Activated T-helper 9 cell treated with anti-CD3 and anti-CD28 coated beads, Interleukin-2, amount 50 U/mL, for 16 hours (primary cell): ENCODE measurements at places on chromosomes 6 and 20.
A peak's percentile ranks its signal among the peaks of the same experiment; 100 is the strongest.

DNA sequence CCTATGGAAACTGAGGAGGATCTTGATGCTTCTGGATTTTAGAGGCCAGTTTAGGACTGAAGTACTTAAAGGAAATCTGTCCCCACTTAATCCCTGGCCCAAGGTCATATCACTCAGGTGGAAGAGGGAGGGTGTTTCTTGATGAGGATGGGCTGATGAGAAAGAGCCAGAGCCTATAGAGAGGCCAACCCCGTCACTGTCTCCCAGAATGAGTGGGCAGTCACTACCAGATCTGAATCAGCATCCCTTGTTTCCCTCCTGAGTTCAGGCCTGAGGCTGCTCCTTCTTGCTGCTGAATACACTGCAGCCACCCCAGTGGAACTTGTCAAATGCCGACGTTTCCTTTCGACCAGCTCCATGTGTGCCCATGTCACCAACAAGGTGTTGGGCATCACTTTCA lies 14.8 kb downstream of the ARMC12 start:
- DNase-seq, result no peak

GRCh38 chr20:32538526-32538939 lies 46.6 kb downstream of the NOL4L start:
- no peak for DNase-seq

DNA sequence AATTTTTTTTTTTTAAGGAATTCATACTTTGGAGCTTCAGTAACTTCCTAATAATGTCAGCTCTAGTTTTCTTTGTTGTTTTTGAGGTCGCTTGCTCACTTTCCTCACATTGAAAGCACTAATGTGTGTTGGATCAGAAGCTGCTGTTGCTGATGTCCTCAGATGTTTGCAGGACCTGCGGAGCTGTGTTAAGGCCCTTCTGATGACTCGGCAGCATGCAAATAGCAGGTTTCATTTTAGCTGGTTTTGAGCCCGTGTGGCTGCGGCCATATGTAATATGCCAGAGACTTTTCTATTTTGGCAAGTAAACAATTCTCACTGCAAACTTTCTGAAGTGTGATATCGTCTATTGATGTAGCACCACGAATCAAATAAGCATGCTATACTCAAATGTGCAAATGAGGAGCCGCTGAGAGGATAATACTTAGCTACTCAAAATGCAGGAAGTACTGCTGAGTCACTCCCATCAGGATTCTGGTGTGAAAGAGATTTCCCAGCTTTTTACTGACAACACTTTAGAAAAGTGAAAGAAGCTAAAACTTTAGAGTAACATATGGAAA lies 187.8 kb downstream of the SASH1 start:
- no peak for DNase-seq

DNA sequence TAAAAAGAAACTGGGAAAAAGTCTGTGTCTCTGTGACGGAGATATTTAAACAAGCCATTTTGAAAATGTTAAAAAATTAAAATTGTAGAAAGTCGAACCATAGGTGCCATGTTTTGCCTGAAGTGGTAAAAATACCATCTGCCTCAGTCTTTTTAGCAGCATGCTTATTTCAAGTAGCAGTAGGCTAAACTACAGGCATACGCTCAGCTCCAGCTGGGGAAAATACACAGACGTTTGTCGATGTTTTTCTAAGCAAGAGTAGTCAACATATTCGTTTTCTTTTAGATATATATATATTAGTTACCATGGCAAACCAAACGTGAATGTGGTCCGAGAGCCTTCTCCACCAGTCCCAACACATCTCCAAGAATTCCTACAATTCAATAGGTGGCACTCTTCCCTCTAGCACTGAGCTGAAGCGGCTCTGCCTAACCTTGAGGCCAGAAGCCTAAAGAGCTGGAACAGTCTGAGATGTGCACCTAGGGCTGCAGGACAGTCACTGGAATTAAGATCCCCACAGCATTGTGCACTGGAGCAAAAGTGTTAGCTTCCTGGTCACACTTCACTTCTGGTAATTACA lies 70.2 kb upstream of the BEND3 start:
- no peak for DNase-seq

DNA sequence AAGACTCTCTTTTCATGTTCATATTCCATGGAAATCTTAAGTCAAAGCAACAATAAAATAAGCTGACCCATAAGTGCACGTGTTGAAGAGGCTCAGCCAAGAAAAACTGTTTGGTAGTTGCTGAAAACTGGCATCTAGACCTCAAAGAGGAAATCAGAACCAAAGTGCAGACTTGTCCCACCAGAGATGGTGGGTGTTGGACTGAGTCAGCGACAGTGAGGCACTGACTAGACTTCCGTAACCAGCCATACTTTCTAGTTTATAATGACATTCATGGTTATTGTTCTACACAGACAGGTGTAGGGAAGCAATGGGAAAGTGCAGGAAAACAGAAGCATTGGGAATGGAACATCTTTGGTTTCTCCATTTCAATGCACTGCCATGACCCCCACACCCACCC lies 175.7 kb upstream of the AGPAT4 start:
- no peak for DNase-seq

GRCh38 chr6:100487638-100488037 lies 22.9 kb upstream of the SIM1 start:
- no peak for DNase-seq

- DNase-seq, result no peak
These were observed 20.8 kb downstream of the TBX18 start for GRCh38 chr6:84743616-84744015.

GRCh38 chr6:159002432-159003155 lies 2.6 kb upstream of the RSPH3 start:
- DNase-seq, result no peak

DNA sequence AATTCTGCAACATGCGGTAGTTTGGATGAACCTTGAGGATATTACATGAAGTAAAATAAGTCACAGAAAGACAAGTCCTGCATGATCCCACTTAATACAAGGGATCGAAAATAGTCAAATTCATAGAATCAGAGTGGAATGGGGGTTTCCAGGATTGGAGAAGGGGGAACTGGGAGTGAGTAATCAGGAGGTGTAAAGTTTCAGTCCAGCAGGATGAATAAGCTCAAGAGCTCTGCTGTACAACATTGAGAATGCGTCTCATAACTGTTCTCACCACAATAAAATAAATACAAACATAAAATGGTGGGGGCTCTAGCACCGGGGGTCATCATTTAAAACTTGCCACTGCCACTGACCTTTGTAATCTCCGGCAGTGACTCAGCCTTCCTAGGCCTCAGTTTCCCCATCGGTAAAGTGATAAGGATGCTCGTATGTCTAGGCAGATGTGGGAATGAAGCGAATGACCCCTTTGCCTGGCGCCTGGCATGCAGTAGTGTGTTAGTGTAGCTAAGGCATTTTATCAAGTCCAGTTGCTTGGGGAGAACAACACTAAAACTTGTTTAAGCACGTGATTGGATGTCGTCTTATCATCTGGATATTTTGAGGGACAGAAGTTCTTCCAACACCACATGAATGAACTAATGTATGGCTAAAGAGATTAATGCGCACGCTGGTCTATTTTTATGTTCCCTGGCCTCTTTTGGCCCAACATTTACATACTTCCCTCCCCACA lies 421.1 kb downstream of the QKI start:
- no peak for DNase-seq

- no peak for DNase-seq
These were observed 805.1 kb downstream of the KIF16B start for GRCh38 chr20:15767999-15768741.

GRCh38 chr20:5871459-5872410 lies 78.6 kb downstream of the TRMT6 start:
- no peak for DNase-seq

DNA sequence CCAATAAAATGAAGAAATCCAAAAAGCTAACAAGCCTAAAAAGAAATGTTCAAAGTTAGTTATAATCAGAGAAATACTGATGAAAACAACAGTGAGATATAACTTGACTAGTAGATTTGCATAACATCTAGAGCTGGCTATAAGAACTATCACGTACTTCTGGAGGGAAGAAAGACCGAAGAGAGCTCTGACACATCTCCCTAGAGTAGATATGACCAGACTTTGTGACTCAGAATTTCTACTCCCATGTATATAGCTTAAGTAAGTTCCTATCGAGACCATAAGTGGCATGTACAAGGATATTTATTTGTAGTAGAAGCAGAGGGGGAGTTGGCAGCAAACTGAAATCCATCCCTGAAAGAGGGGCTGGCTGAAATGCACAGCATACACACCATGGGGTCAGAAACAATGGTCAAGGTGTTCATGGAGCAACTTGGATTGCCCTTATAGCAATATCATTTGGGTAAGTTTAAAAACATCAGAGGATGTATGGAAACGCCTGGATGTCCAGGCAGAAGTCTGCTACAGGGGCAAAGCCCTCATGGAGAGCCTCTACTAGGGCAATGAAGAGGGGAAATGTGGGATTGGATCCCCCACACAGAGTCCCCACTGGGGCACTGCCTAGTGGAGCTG lies 25.6 kb upstream of the IL17A start:
- no peak for DNase-seq

DNA sequence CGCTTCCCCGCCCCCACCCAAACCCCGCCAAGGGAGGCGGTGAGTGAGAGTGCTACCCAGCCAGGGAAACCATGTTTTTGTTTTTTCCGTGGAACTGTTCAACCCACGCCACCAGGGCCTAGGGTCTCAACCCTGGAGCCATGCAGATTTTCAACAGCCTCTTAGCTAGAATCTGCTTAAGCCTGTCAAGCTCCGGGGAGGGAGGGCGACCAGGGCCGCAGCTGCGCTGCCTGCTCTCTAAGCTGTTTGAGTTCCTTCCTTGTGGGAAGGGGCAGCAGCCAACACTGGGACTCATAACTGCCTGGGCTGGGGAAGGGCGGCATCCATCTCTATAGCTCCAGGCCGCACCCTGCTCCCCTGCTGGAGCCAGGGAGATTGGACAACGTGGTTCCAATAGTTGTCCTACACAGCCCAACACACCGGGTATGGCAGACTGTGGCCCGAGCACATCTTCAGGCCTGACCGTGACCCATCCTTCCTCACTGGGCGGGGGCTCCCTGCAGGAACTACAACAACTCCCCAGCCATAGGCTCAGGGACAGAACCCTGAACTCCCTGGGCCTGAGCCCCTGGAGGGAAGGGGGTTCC lies 1065.7 kb upstream of the MANEA start:
- DNase-seq, result no peak

DNA sequence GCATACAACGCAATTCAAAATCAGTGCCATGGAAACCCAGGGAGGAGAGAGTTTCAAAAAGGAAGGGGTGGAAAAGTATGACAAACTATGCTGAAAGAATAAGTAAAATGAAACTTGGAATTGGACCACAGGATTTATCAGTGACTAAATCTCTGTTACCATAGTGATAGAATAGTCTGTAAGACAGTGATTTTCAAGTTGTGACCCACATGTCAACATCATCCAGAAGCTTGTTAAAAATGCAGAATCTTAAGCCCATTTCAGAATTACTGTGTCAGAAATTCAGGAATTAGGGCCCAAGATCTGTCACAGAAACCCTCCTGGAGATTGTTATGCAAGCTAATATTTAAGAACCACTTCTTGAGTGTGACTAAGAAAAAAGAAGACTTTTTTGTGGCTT lies 417.7 kb upstream of the JAG1 start:
- no peak for DNase-seq

- DNase-seq, result no peak
These were observed 65.0 kb upstream of the MAP3K4 start for GRCh38 chr6:160926281-160927276.

- no peak for DNase-seq
These were observed 10.1 kb downstream of the HMGCLL1 start for GRCh38 chr6:55568808-55569439.

- DNase-seq, result no peak
These were observed 108.1 kb upstream of the SCP2D1 start for GRCh38 chr20:18705490-18705889.

DNA sequence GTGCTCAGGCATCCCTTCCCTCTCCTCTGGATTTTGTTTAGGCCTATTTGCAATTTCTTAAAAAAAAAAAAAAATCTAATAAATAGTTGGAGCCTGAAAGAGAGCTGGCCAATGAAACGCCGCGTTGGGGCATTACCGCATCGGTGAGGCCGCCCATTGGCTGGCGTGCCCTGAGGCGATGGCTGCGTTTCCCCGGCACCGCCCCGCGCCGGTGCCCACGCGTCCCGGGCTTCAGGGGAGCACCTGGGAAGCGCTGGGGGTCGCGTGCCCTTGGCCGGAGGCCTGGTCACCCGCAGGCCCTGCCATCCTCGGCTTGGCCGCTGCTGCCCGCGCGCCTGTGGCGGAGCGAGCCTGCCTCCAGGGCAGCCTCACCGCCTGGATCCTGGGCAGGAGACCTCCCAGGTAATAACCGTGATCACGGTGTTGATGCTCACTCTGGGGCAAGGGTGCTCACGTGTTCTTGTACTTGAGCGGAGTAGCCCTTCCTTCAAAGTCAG lies 155.4 kb downstream of the NRN1 start:
- DNase-seq, result peak; percentile 57

DNA sequence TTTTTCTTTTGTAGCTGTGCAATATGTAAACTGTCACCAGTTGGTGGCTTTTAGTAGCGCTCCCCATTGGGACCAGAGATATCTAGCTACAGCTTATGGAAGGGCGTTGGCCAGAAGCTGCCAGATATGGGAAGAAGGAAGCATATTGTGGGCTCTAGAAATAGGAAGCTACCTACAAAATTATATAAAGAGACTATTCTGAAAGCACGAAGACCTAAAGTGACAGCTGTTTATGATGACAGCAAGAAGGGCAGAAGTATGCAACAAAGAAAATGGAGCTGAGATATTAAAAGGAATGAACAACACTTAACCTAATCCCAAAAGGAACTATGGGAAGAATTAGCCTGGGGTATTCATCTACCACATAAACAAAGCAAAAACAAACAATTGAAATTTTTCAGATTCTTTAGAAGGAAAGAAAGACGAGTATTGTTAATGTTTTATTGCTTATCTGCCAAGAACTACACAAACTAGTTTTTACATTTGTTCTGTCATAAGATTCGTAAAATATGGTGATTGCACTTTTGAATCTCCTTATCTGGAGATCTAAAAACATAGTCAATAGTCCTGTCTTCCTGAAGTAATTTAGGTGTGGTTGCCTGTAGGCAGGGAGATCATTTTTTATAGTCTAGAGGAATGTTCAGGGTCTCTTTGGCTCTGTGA lies 81.6 kb downstream of the NCOA7 start:
- DNase-seq, result no peak

DNA sequence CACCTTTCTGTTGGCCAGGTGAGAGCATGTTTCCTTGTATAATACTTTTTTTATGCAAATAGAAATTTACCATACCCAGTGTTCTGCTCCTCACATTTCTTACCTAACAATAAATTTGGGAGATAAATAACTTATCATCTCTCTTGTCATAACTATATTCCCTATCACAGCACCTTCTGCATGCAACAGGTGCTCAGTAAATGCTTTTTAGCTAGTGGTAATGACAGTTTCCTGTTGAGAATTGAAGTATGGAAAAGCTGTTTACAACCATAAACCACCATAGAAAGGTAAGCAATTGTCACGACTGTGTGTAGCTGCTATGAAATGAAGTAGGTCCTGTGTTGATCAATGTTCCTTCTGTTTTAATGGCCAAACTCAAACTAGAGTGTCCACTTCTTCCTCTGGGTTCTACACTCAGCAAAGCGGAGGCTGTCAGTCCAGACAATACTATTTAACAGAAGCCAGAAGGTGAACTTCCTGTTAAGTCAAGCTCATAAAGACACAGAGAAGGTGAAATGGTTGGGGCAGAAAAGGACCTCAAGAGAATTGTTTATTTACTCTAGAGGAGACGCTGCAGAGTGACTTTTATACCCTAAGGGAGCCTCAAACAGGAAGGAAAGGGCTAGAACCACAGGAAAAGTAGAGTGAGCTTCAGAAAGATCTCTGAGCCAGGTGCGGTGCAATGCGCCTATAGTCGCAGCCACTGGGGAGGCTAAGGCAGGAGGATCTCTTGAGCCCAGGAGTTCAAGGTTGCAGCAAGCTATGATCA lies 84.0 kb upstream of the SLC22A16 start:
- DNase-seq, result no peak
